ENCODE measurements at places on chromosomes 7 and 10.

- no peak for DNase-seq
Observed at GRCh38 chr7:81330108-81330507, 411.3 kb upstream of the SEMA3C start.

DNA sequence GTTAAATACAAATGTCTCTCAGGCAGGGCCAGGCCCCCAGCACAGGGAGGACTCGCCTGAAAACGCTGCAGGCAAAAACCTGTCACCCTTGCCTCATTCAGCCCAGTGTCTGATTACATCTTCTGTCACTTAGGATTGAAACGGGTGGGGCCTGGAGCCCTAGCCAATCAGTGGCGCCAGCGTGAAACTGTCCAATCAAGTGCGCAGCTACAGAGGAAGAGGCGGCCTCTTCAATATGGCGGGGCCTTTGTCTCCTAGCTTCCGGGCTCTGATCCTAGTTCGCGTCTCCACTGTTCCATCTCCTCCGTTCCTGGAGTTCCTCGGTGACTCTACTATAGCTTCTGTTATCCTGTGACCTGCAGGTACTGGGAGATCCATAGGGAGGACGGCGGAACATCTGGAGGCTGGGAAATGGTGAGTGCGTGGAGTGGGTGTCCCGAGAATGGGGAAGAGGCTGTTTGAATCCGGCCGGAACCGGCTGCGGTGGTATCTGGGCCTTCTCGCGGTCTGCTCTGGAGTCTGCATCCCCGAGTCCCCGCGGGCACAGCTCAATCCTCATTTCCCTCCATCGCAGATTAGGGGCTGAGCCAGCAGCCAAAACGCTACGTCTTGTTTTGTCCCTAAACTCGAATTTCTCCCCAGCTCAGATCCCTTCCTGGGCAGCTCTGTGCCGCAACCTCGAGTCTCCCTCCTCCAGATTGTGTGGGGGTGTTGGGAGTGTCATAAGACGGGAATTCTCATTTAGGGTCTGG is at the start of gene ZNF736:
Gene ZNF736 (plus strand): TSS at position 222 of the 752 bp plus-strand sequence. CDS start 190 bp downstream, at position 412.
- peak; percentile 90 for DNase-seq

GRCh38 chr10:44818701-44819127 is 92.4 kb upstream of the TMEM72 start:
- DNase-seq = no peak

GRCh38 chr10:121373411-121373810 is 224.8 kb downstream of the FGFR2 start:
- DNase-seq = no peak

- DNase-seq = no peak
Observed at GRCh38 chr7:22351329-22351692, 5.6 kb downstream of the RAPGEF5 start.

GRCh38 chr10:20017961-20018360 is 201.7 kb downstream of the PLXDC2 start:
- no peak for DNase-seq

DNA sequence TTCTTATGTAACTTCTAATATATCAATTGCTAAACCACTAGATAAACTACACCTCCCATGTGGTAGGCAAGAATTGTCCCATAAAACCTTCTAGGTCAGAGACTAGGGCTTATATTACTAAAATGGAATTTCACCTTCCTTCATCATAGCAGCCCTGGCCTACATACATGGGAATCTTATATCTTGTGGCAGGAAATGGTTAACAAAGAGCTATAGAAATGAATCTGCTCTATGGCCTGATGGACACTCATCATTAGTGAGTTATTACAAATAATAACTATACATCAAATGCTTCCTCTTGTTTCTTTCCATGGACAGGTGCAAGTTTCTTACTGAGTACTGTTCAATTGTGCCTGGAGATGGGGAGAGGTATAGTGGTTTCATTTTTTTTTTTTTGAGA is 62.3 kb upstream of the PDLIM1 start:
- no peak for DNase-seq

GRCh38 chr7:69640216-69640615 is 41.9 kb downstream of the AUTS2 start:
- no peak for DNase-seq

DNA sequence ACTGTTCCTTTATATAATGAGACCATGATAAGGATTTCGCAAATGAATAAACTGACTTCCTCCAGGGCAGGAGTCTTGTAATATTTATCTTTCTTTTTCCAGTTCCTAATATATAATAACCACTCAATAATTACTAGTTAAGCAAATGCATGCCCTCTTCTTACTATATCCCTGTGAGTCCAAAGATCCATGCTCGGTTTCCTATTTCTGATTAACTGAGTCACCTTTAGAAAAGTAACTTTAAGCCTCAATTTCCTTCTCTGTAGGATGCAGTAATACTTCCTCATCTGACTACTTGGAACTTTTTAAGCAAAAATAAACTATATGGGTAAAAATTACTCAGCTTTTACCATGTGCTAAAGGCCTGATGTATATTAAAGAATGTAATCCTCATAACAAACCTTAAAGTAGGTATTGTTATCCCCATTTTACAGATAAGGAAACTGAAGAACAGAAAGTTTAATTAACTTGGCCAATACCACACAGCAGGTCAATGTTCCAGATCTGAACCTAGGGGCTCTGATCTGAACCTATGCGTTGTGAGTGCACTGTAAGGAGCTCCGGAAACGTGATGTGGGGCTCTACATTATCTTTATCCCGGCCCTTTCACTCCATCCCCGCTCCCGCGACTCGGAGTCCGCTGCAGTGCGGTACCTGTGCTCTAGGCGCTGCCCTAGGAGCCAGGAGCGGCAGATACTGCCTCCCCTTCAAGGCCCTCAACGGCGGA is 458 bp downstream of the COX15 start:
- no peak for DNase-seq

GRCh38 chr10:30742471-30742870 is 112.9 kb upstream of the LYZL2 start:
- no peak for DNase-seq

GRCh38 chr10:100253041-100253440 is 14.4 kb downstream of the CWF19L1 start:
- no peak for DNase-seq

DNA sequence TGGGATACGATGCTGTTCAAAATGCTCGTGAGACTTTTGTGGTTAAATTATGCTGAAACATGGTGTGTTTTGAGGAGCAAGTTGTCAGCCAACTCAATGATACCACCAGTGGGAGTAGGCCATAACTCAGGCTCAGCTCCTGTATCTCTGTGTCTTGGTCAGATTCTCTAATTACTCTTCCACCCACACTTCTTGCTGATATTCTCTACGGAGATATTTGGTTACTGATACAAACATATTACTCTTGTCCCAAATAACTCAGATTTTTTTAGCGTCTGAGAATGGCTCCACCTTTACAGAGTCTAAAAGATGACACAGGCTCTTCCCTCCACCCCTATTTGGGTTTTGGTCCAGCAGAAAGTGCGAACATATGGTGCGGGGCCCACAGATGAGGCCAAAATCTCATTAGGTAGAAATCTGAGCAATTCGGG is 168.9 kb downstream of the PKD1L1 start:
- DNase-seq = no peak

DNA sequence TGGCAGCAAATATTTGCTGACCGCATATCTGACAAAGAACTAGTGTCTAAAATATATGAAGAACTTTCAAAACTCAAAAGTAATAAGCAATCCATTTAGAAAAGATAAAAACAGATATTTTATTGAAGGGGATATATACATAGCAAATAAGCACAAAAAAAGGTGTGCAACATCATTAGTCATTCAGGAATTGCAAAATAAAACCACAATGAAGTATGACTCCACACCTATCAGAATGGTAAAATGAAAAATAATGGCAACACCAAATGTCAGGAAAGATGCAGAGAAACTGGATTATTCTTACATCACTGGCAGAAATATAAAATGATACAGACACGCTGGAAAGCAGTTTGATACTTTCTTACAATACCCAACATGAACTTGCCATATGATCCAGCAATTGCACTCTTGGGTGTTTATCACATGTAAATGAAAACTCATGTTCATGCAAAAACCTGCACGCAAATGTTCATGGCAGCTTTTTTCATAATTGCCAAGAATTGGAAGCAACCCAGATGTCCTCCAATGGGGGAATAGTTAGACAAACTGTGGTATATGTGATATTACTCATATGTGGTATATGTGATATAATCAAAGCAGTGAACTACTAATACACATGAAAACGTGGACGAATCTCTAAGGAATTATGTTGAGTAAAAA is 645.5 kb downstream of the GRID1 start:
- DNase-seq = no peak

DNA sequence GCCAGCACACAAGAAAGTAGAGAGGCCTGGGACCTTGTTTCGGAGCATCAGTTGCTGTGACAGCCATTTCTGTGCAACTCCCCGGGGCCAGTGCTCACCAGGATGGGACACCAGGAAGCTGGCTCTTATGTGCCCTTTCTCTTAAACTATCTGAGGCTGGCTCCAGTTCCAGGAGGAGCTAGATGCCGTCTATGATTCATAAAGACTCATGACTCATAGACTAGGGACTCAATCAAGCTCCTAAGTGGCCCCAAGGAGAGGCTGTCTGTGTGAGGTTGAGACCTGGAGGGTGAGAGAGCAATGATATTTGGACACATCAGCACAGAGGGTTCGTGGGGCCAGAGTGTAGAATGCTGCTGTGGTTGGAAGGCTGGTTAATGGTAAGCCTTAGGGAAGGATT is 580.1 kb downstream of the CCSER2 start:
- no peak for DNase-seq

GRCh38 chr7:6409944-6410693 is 37.6 kb downstream of the DAGLB start:
- DNase-seq = no peak

- no peak for DNase-seq
Observed at GRCh38 chr10:33223326-33224000, 111.0 kb downstream of the NRP1 start.

- DNase-seq = no peak
Observed at GRCh38 chr7:139159900-139160675, 50.6 kb upstream of the ZC3HAV1 start.

- DNase-seq = peak; percentile 40
Observed at GRCh38 chr10:59362144-59362958, at the start of gene FAM13C. Gene FAM13C (minus strand): TSS chr10:59362549. CDS start chr10:59362460, 89 bp downstream.

- no peak for DNase-seq
Observed at GRCh38 chr10:74728225-74728624, 98.2 kb upstream of the KAT6B start.

DNA sequence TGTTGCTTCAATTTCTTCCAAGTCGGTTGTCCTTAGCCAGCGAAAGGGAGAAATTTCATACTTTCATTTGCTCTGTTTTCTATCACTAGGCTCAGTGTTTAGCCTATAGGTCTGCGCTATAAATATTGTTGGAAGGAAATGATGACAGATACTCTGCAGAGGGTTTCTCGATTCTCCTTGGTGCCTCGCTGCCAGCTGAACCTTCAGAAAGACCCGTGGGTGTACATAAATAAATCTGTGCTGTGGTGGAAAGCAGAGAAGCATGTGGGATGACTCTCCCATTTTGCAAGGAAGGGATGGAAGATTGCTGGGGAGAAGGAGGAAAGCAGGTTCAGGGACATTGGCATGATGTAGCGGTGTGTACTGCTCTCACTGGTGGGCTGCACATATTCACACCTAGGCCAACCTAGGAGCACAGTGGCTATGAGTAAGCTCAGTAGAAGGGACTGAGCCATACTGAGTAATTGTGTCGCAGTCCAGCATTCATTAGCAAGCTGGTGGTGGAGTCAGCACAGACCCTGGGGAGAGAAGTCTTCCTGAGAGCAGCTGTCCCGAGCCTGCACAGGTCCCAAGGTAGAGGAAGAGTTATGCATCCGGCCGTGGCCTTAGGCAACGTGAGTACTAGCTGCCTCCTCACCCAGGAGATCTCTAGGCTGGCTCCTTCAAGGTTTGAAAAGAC is 50.5 kb downstream of the PNLIPRP3 start:
- DNase-seq = no peak

GRCh38 chr7:64667311-64667710 is 1.4 kb downstream of the ZNF107 start:
- DNase-seq = no peak

GRCh38 chr7:20783700-20784387 is 2.8 kb downstream of the SP8 start:
- no peak for DNase-seq

GRCh38 chr10:8583096-8583495 is 528.6 kb downstream of the GATA3 start:
- no peak for DNase-seq

- DNase-seq = no peak
Observed at GRCh38 chr7:78218051-78218450, 419.5 kb downstream of the PHTF2 start.

DNA sequence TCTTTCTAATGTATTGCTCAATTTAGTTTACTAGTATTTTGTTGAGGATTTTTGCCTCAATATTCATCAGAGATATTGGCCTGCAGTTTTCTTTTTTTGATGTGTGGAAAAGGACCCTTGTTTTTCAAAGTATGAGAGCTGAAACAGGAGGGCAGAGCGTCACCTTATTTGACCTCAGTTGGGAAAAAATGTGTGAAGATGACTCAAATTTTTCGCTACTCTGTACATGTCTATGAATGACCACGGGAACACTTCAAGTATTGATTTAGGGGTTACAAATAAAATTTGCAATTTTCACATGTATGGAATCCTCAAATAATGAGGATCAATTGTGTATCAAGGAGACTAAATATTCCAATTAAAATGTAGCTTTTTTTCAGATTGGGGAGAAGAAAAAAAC is 103.1 kb downstream of the ZFAND4 start:
- no peak for DNase-seq

DNA sequence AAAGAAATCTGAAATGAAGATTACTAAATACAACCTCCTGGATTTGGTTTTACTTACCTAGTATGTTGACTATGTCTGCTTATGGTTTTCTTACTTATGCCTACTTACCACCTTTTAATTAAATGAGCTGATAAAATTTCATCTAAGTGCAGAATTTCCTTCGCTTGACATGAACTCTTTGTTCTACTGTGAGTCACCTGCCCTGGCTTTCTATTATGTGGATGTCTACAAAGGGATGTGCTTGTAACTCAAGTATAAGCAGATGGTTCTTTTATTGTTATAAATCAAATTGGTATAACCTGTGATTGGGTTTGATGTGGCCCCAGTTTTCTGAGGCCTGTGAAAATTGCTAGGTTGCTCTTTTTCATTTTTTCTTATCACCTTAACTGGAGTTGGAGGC is 389.1 kb upstream of the ANKRD30A start:
- DNase-seq = no peak

All from substantia nigra (tissue), 51 donors.